A549 treated with GW870086 at 1 μM for 4 hours (cell line): ENCODE measurements at places on chromosomes 11 and 22. TPM values are rescaled to one million over a fixed set of nuclear protein-coding genes. Genes with fewer than 3 reads are reported as not detected.

Gene KDM4E
- total RNA-seq = not detected in 5 replicates

Gene PVALB
- total RNA-seq = not detected in 5 replicates

Gene IFTAP
- total RNA-seq = 14.8 to 19.3 TPM (median 16.3 TPM) in 5 replicates

Gene GLB1L2
- 1.4 to 2.3 TPM (median 2.0 TPM) in 5 replicates for total RNA-seq

Gene UBQLN3
- total RNA-seq = not detected in 5 replicates

Gene RASD2
- total RNA-seq = 0.80 to 1.1 TPM (median 0.95 TPM) in 5 replicates

Gene AQP11
- 1.2 to 2.2 TPM (median 1.9 TPM) in 5 replicates for total RNA-seq

Gene PHOX2A
- total RNA-seq = not detected in 5 replicates

Gene PARVB
- 34.9 to 43.8 TPM (median 40.4 TPM) in 5 replicates for total RNA-seq

Gene ABTB2
- 29.9 to 39.1 TPM (median 36.3 TPM) in 5 replicates for total RNA-seq

Gene GGTLC2
- total RNA-seq = not detected in 5 replicates
